ENCODE measurements at places on chromosomes 4 and X. TPM values are rescaled to one million over a fixed set of nuclear protein-coding genes. Genes with fewer than 3 reads are reported as not detected.

GRCh38 chr4:70808151-70808550, 31.5 kb downstream of the GRSF1 start:
- DNase-seq: no peak

Gene AMTN
- polyA plus RNA-seq: not detected

DNA sequence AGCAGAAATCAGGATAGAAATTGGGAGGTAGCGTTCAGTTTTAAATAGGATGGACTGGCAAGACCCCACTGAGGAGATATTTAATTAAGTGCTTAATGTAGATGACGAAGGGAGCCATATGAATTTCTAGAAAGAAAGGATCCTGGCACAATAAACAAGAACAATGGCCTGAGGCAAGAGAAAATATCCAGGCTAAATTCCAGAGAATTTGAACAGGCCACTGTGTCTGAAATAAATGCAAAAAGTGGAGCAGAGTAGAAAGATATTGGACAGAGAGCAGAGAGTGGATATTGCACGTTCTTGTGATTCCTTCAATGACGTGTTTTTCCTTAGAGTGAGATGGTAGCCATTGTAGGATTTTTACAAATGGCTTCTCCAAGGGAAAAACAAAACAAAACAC, 1504.8 kb downstream of the C4orf33 start:
- DNase-seq: no peak

DNA sequence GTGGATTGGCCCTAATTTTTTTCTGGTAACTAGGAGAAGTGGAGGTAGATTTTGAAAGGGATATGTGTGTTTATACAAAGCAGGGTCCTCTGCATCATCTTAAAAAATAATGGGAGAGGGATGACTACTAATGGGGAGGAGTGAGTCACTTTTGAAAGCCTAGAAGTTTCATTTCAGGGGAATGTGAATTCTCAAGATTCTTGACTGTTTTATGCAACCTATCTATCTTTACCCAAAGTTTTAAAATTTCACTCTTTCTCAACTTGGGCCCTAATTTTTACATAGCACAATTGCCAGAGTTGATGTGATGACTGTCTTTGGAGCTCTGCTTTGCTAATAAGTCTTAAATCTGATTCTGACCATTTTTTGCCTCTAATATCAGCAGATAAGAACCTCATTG, 445.2 kb downstream of the GRXCR1 start:
- DNase-seq: no peak

Gene PNMA5
- 0.33 TPM for polyA plus RNA-seq

- no peak for DNase-seq
These were observed 28.7 kb downstream of the PAPSS1 start for GRCh38 chr4:107691378-107691777.

DNA sequence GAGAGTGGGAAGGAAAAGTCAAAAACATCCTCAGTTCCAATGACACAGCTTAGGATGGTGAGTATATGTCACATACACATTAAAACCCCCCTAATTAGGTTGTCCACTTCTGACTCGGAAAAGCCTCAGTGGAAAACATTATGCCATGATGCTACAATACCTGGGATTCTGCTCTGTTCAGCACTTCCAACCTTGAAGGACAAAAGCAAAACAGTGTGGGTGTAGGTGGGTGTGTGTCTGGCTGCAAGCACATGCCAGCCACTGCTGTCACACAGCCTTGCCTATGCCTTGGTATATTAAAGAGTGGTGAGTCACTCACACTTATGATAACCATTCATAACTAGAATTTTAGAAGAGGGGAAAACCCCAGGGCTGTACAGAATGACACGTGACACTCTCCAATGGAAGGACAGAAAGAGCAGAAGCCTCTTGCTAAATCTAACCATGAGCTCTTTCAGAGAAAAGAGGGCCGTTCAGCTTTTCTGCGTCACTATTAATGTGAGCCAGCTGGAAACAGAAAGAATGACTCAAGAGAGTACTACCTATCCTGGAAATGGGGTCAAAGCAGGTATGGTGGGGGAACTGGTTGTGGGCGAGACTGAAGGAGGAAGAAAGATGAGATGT, 159.6 kb downstream of the TET2 start:
- DNase-seq: no peak

- no peak for DNase-seq
These were observed 64.9 kb upstream of the CAMK2D start for GRCh38 chr4:113826421-113826820.

DNA sequence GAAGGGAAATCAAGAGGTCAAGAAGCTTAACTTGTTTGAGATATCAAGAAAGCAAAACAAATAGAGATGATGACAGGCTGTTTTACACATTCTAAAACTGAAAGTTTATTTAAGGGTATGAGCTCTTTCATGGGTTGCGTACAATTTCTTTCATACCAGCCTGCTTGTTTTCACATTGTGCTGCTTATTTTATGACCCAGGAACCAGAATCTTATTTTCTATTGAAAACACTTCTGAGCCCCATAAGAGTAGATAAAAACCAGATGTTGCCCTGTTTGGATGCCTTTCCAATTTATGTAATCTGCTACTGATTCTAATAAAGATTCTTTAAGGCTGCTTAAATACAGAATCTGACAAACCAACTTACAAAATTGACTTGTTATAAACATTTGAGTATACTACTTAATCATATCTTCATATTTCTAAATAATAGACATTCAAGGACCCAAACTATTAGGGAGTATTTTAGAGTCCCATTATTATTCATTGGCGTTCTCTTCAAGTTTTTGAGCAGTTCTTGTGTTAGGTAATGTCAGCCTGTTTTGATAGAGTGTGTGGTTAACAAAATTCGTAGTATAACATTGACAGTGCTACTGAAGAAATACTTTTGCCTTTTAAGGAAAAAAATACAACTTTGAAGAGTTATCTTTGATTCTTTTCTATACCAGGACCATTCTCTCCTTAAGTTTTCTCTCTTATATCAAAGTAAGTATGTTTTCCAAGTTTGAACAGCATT, 74.4 kb downstream of the PDLIM5 start:
- no peak for DNase-seq

Gene TRO
- polyA plus RNA-seq: 129 TPM

GRCh38 chr4:340011-340410, 2.4 kb downstream of the ZNF141 start:
- DNase-seq: no peak

- DNase-seq: no peak
These were observed 13.7 kb downstream of the PITX2 start for GRCh38 chr4:110609044-110609750.

DNA sequence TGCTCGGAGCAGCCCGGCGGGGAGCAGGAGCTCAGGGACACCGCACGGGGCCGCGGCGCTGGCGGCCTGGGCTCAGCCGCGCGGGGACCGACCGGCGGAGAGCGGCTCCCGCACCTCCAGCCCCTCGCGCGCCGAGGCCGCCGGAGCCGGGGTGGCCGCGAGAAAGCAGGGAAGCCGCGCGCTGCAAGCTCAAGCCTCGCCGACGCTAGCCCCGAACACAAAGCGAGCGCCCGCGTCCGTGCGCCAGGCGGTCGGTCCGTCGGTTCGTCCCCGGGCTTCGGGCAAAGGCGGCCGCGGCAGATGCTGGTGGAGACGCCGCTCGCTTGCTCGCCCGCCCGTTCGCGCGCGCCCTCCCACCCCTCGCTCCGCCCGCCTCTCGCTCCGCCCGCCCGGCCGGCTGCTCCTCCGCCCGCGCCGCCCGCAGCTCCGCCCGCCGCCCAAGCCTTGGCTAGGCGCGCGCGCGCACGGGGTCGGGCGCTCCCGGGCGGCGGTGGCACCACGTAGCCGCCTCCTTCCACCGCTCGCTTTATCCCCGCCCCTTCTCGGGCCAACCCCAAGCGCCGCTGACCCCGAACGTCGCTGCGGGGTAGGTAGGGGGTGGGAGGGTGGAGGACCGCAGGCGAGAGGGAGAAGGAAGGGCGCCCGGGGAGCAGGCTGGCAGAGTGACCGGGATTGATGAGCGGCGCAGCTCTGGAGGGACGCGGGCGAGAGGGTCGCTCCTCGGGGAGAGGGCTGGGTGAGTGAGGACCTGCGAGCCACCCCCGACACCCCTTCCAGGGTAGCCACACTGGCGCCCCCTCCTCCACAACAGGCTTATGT, at the start of gene TSPAN5:
TSPAN5 (minus strand) TSS at position 325 of the 819 bp plus-strand sequence.
- DNase-seq: peak; percentile 77

GRCh38 chr4:99945718-99946355, 581 bp downstream of the DNAJB14 start:
- DNase-seq: peak; percentile 33

DNA sequence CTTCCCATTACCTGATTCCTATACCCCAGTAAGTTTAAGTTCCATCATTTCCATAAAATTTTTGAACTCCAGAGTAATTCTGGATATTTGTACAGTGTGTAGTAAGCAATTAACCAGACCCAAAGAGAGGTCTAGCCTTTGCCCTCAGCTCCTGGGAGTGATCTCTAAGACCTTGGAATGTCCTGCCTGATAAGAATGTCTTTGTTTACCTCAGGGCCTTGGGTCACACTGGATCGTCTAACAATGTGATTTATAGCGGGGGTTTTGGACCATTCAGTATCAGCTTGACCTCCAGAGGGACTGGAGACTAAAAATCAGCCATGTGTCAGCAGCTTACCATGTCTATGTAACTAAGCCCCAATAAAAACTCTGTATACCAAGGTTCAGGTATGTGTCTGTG, 330.9 kb upstream of the PPP1R2C start:
- DNase-seq: no peak

Gene LRCH2
- 15.3 TPM for polyA plus RNA-seq

DNA sequence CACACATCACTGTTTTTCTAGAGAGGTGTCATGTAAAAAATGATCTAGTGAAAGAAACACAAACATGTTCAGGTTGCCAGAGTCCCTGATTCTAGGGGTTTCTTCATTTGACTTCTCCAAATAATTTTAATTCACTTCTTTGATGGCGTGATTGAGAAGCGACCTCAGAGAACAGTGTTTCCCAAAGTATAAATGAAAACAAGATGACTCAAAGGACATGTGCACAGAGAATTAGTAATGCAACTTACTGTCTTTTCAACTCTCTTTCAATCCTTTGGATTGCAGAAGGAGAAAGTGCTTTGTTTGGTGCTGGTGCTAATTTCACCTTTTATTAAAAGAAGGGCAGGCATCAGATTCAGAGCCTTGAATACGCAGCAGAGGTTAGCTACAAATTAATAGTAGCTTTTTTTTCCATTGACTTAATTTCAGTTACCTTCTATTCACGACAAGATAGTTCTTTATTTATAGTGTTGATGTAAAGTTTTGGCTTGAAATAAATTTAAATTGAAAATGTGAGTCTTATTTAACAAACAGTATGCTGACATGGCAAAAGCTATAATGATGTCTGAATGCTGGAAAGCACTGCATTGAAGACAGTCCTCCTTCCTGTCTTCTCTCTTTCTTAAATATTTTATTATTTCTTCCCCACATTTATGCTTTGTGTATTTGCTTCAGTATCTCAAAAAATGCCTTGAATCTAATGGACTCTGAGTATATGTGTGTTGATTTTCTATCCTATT, 85.1 kb downstream of the SLC10A7 start:
- no peak for DNase-seq

Gene KANTR
- polyA plus RNA-seq: 25.0 TPM

DNA sequence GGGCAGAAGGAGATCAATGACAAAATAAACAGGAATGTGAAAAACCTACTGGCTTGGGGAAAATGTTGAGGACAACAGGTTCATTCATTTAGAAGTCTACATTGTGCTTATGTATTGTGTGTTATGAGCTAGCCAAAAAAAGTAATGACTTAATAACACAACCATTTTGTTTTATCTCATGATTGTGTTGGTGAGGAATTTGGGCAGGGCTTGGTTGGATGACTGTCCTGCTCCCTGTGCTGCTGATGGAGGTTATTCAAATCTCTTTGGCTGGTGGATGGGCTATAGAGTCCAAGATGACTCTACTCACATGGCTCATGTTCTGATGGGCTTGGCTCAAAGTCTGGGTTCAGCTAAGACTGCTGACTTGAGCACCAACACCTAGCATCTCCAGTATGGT, 116.3 kb downstream of the HS3ST1 start:
- no peak for DNase-seq

GRCh38 chrX:39952989-39953388, 144.8 kb downstream of the BCOR start:
- no peak for DNase-seq

- DNase-seq: peak; percentile 28
These were observed 30.8 kb upstream of the MXD4 start for GRCh38 chr4:2292646-2293108.

DNA sequence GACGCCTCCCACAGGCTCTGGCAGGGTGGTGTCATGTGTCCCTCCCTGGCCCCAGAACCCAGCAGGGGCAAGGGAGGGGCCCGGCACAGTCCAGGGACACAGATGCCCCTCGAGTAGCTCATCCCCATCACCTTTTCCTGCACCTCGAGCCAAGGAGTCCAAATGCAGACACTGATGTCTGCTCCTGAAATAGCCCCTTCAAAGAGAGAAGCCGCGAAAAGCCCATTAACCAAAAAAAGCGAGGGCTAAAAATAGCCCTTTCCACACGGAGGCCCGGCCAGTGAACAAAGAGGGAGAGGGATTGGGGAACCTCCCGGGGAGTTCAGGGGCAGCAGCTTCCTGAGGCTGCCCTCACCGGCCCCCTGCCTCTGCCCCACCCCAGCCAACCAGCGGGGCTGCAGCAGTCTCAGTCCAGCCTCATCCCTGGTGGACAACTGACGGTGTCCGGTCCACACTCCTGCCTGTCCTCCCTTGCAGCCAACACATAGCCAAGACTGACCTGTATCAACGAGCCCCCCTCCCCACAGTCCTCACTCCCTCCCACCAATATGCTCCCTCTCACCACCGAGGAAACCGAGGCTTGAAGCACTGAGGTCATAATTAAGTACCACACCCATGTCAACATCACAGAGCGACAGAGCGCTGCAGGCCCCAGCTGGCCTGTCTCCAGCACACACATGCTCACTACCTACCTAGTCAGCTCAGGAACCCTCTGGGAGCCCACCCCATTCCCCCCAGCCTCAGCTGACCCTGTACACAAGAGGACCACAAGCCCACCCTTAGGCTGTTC, 23.9 kb downstream of the WDR1 start:
- DNase-seq: no peak

Gene FAM184B
- 0.85 TPM for polyA plus RNA-seq

- DNase-seq: no peak
These were observed 81.6 kb downstream of the RBPJ start for GRCh38 chr4:26402458-26402857.

DNA sequence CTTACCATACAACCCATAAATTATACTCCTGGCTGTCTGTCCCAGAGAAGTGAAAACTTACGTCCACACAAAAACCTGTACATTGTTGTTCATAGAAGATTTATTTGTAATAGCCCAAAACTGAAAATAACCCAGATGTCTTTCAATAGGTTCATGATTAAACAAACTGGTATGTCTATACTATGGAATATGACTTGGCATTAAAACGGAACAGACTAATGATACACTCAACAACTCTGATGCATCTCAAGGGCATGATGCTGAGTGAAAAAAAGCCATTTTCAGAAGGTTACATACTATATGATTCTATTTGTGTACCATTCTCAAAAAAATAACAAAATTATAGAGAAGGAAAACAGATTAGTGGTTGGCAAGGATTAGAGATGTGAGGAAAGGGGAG, 11.6 kb upstream of the MND1 start:
- no peak for DNase-seq

Gene CT45A3
- polyA plus RNA-seq: not detected

Gene SORCS2
- 8.5 TPM for polyA plus RNA-seq

GRCh38 chr4:6893449-6894085, 16.1 kb upstream of the TBC1D14 start:
- no peak for DNase-seq

- no peak for DNase-seq
These were observed 2506.0 kb downstream of the PCDH7 start for GRCh38 chr4:33226133-33226532.
